Activated naive CD8-positive, alpha-beta T cell treated with anti-CD3 and anti-CD28 coated beads for 36 hours (primary cell): ENCODE measurements at places on chromosomes 12 and 14. TPM values are rescaled to one million over a fixed set of nuclear protein-coding genes. Genes with fewer than 3 reads are reported as not detected.

DNA sequence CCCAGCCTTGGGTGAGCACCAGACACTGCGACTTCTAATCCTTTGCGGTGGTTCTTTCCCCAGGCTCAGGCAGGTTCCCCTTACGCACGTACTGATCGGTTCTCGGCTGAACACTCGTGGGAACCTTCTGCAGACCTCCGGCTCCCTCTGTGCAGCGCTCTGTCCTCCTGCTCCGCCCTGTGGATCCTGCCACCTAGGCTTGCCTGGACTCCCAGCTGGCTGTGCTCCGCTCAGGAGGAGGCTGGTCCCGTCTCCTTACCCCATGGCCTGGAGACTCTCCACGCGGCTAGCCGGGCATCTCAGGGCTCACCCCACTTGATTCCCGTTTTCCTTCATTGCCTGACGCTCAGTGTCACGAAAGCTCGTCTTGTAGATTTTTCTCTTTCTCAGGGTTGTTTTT lies 34.7 kb downstream of the TNFAIP2 start:
- no peak for DNase-seq

The GPR132 gene
- 23.9 TPM for total RNA-seq

DNA sequence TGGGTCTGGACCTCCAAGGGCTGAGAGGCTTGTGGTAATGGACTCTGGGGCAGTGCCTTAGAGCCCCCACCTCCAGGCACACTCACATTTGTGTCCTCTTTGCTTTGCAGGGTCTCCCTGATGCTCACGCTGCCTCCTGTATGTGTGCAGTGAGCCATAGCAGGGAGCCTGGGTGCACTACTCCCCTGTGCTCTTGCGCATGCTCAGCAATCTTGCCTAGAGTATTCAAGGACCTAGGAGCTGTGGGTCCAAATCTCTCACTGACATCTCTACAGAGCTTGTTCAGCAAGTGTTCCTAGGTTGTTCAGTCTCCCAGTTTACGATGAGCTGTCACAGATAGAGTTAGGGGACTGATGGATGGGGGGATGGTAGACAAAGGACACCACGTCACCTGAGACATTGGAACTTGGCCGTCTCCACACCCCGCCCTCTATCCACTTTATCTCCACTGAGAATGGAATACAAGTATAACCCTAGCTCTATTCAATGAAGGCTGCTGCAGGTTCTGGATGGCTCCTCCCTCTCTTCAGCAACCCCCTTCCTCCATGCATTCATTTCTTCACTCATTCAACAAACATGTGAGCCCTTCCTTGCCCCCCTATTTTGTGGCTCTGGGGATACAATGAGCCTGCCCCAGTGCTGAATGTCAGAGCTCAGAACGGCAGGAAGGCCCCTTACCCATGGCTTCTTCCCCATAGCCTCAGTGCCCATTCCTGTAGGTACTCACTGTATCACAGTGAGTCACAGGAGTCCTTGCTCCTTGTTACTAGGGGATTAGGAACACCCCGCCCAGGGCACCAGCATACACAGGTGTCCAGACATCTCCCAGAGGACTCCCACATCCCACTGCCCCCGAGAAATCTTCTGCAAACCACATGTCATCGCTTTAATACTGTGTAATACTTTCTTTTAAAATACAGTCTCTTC lies 31.2 kb downstream of the FIGNL2 start:
- DNase-seq, result no peak

DNA sequence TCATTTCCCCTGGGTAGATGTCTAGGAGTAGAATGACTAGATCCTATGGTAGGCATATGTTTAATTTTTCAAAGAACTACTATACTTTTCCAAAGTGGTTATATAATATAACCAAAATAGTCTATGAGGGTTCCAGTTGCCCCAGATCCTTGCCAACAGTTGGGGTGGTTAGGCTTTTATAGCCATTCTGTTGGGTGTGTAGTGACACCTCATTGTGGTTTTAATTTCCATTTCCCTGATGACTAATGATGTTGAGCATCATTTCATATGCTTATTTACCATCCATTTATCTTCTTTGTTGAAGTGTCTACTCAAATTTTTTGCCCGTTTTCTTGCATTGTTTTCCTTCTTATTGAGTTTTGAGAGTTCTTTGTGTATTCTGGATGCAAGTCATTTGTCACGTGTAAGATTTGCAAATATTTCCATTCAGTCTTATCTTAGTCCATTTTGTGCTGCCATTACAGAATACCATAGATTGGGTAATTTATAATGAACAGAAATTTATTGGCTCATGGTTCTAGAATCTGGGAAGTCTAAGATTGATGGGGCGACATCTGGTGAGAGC lies 4.7 kb downstream of the SYNE2 start:
- DNase-seq, result peak; percentile 15

- no peak for DNase-seq
These were observed 613.5 kb upstream of the TBX3 start for GRCh38 chr12:115297445-115297844.

GRCh38 chr12:2482938-2483660 lies 311.7 kb upstream of the FKBP4 start:
- DNase-seq, result no peak

GRCh38 chr12:111362687-111363475 lies 6.0 kb downstream of the PHETA1 start:
- no peak for DNase-seq

GRCh38 chr12:106764738-106765137 lies 9.7 kb upstream of the RIC8B start:
- DNase-seq, result no peak

GRCh38 chr12:6620137-6620884 lies 13.1 kb upstream of the CHD4 start:
- peak; percentile 68 for DNase-seq

DNA sequence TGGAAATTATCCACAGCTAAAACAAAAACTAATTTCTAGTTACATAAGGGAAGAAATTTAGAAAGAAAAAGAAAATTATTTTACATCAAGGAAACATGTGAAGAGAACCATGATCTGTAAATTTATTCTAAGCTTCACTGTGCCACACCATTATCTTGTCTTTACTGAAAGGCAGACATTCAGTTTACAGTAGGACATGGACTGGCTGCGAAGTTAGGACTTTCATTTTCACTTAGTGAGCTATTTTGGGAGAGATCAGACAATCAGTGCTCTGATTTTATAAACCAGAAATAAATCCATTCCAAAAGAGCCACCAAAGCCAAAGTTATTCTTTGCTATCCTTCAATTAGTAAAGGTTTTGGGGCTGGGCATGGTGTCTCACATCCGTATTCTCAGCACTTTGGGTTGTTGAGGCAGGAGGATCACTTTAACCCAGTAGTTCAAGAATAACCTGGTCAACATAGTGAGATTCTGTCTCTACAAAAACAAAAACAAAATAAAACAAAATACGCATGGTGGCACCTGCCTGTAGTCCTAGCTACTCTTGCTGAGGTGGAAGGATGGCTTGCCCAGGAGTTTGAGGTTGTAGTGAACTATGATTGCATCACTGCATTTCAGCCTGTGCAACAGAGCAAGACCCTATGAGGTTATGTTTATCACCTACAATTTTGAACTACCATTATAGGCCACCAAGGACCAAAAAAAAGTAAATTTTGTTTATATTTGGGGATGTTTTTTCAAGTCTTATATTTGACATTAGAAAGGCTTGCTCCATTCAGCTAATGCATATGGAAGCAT lies 1084.8 kb upstream of the ATXN7L3B start:
- no peak for DNase-seq
